ENCODE measurements at places on chromosomes 1 and 21.
A peak's percentile ranks its signal among the peaks of the same experiment; 100 is the strongest.

DNA sequence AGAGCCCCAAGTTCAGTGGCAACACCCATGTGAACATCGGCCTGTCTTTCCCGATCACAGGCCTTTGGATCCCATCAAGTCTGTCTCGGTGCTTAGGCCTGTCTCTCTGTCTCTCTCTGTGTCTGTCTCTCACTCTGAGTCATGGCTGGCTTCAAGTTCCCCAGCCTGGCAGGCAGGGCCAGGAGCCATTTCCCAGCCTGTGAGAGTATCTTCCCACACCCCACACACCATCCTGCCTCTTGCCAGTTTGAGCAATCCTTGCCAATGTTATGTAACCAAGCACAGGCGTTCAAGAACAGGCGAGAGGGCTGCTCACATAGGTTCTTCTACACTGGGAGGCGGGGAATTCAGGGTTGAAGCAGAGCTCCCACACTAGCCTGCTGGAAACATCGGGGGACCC is 70.0 kb upstream of the TMEM51 start:
- DNase-seq = no peak

DNA sequence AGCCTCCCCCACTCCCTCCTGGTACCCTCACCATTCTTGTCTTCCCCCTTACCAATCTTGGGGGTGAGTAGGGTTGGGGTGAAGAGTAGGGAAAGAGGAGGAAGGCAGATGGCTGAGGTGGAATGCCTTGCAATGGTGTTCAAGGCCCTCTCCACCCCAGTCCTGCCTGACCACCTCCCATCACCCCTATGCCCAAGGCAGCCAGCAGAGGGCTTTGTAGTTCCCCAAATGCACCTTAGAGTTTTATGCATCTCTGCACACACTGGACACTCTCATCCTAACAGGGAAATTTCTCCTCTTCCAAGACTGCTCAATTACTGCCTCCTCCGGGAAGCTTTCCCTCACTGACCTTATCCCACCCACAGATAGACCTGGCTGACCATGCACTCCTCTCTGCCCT is 15.4 kb downstream of the KIF17 start:
- no peak for DNase-seq

DNA sequence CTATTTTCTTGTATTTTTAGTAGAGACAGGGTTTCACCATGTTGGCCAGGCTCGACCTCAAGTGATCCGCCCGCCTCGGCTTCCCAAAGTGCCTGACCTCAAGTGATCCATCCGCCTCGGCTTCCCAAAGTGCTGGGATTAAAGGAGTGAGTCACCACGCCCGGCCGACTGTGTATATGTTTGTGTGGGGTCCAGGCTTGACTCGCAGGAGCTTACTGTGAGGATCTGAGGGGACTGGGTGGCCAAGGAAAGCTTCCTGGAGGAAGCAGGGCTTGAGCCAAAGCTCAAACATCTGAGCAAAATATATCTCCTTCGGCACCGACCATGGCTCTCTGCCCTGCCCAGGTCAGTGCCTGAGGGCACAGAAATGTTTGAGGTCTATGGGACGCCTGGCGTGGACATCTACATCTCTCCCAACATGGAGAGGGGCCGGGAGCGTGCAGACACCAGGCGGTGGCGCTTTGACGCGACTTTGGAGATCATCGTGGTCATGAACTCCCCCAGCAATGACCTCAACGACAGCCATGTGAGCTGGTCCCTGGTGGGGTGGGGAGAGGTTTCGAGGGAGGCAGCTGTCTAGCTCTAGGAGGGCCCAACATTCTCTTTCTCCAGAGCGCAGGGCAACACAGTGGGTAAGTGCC is 10.5 kb downstream of the PADI3 start:
- DNase-seq = no peak

DNA sequence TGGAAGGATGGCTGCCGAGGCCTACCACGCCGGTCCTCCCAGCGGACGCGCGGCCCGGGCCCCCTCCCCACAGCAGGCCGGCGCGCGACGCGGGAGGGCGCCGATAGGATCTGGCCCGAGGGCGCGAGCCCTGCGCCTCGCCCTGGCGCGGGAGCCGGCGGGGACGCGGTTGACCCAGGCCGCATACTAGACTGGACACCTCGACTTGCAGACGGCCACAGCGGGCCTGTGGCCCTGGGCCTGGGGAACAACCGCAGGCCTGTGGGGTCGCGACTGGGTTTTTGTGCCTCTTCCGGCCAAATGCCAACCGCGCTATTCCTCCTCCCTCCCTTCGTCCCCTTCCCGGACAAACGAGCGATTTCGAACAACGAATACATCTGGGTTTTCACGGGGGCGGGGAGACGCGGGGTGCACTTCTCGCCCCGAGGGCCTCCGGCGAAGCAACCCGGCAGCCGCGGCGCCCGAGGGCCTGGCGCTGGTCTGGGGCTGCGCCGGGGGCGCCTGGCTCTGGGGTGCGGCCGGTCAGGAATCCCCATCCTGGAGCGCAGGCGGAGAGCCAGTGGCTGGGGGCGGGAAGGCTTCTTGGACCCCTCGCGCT is 2.4 kb downstream of the NHLH2 start:
- peak; percentile 20 for DNase-seq

Data from lung (tissue), 17 donors.